Fibroblast of gingiva (primary cell): ENCODE measurements at places on chromosomes 16 and 17.
A peak's percentile ranks its signal among the peaks of the same experiment; 100 is the strongest.

- DNase-seq = no peak
Measured at GRCh38 chr16:80500961-80501525, 39.8 kb upstream of the DYNLRB2 start.

- peak; percentile 18 for DNase-seq
Measured at GRCh38 chr17:35368081-35368830, 5.2 kb downstream of the SLFN11 start.

DNA sequence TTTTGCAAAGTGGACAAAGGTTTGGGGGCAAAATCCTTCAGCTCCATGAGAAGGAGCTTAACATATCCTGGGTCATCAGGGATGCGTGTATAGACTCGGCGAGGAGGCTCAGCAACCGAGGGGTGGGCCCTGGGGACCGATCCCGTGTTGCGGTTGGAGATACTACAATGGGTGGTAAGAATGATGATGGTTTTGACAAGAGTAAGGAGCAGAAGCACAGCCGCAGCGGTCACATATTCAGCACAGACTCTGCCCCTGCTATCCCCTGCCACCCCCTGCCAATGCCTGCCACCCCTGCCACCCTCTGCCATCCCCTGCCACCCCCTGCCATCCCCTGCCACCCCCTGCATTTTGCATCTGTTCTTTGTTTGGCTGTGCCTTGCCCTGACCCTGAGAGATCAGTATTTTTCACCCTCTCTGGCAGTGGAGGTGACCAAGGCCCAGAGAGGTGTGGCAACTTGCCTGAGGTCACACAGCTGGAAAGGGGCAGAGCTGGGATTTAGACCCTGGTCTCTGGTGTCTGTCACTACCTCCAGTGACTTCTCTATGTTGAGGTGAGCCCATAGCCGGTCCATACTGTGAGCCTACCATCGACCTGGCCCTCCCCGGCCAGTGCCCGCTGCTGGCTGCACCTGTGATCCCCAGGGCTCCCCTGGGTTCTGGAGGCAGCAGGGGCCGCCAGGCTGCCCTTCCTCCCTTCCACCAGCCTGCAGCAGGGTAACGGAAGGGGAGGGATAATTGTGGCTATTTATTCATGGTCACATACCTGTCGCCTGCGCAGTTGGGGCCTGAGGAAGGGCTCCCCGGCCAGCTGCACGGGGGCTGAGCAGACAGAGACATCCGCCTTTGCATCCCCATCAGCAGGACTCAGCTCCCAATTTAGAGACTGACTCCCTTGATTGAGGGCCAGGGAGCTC is 74.9 kb upstream of the CBX4 start:
- DNase-seq = no peak

DNA sequence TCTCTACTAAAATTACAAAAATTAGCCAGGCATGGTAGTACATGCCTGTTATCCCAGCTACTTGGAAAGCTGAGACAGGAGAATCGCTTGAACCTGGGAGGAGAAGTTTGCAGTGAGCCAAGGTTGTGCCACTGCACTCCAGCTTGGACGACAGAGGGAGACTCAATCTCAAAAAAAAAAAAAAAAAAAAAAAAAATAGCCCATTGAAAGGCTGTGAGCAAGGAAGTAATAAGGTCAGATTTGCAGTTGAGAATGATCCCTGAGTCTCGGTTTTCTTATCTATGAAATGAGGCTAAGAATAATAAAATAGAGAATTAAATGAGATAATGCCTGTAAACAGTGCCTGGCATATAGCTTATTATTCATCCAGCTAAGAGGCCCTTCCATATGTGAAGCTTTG is 1.3 kb upstream of the PDK2 start:
- no peak for DNase-seq

GRCh38 chr17:46879101-46879500 is 27.7 kb downstream of the WNT9B start:
- DNase-seq = no peak

- DNase-seq = no peak
Measured at GRCh38 chr16:1953734-1954133, 755 bp downstream of the RPL3L start.
